ENCODE measurements at places on chromosomes 7 and 10. TPM values are rescaled to one million over a fixed set of nuclear protein-coding genes. Genes with fewer than 3 reads are reported as not detected.

DNA sequence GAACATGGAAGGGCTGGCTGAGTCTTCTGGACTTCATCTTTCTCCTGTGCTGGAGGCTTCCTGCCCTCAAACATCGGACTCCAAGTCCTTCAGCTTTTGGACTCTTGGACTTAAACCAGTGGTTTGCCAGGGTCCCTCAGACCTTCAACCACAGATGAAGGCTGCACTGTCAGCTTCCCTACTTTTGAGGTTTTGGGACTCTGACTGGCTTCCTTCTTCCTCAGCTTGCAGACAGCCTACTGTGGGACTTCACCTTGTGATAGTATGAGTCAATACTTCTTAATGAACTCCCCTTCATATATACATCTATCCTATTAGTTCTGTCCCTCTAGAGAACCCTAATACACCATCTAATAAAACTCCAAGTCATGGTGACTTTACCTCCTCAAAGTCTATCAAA lies 4.0 kb upstream of the CLEC5A start:
- no peak overlapping the region for H3K27ac ChIP-seq
- peaks cover 1% of the 10 kb centered on the region for H3K4me1 ChIP-seq
- H3K27me3 ChIP-seq = no peaks in the 10 kb centered on the region
- DNase-seq = no peak
- no peaks in the 10 kb centered on the region for H3K36me3 ChIP-seq
- H3K4me3 ChIP-seq = no peak overlapping the region

DNA sequence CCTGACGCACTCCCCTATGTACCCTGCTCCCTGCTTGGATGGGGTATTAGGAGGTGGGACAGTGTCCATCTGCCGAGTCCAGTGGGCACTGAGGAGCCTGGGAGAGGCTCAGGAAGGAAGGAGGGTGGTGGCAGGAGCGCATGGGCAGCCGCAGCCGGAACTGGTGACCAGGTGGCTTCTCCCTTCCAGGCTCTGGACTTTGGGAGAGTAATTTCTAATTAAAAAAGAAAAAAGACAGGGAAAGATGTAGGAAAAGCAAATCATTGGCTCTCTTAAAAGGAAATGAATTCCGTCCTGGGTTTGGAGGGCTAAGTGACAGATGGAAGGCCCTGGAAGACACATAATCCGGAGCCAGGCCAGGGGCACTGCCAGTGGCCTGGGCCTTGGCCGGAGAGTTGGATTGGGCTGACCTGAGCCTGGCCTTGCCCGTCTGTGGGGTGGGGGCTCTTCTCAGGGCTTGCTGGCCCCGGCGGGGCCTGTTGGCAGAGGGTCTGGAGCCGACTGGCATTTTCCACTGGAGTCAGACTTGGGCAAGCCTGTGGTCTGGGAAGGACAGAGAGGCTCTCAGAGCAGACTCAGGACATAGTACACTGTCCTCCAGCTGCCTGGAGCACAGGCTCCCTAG lies 63.0 kb downstream of the NEURL1 start:
- no peaks in the 10 kb centered on the region for H3K36me3 ChIP-seq
- peaks cover 10% of the 10 kb centered on the region for H3K4me1 ChIP-seq
- DNase-seq = no peak
- peak overlapping the region; percentile 64 for H3K4me3 ChIP-seq
- H3K27me3 ChIP-seq = peaks cover 51% of the 10 kb centered on the region

GRCh38 chr10:78873413-78873812 lies 195.4 kb upstream of the ZMIZ1 start:
- H3K27ac ChIP-seq = no peak overlapping the region
- peaks cover 28% of the 10 kb centered on the region for H3K27me3 ChIP-seq
- no peak for DNase-seq
- no peaks in the 10 kb centered on the region for H3K36me3 ChIP-seq
- H3K4me1 ChIP-seq = no peaks in the 10 kb centered on the region

DNA sequence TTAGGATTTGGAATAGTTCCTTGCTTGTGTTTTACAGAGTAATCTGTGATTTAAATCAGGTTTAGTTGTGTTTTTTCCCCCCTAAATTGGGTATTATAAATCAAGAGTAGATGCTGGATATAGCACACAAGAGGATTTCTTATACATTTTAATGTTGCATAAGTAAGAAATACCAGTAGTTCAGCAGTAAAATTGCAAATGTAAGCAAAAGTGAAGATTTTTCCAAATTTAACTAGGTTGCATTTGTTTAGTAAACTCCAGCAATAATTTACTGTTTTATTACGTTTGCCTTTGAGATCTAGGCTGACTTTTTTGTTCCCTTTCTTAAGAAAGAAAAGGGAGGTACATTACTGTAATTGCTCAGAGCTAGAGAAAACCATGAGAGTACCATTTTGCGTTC lies 207.3 kb downstream of the LRMDA start:
- H3K4me1 ChIP-seq = peaks cover 3% of the 10 kb centered on the region
- DNase-seq = no peak
- no peak overlapping the region for H3K4me3 ChIP-seq
- no peaks in the 10 kb centered on the region for H3K36me3 ChIP-seq

GRCh38 chr7:29987083-29987482 lies 2.5 kb downstream of the SCRN1 start:
- DNase-seq = no peak
- H3K36me3 ChIP-seq = peaks cover 6% of the 10 kb centered on the region
- no peaks in the 10 kb centered on the region for H3K27me3 ChIP-seq
- H3K27ac ChIP-seq = peak overlapping the region; percentile 78
- peak overlapping the region; percentile 14 for H3K4me3 ChIP-seq

GRCh38 chr10:62343000-62343399 lies 31.2 kb upstream of the ZNF365 start:
- H3K27me3 ChIP-seq = no peaks in the 10 kb centered on the region
- H3K4me3 ChIP-seq = no peak overlapping the region
- DNase-seq = no peak

The DCLRE1A gene
- total RNA-seq = 11.1 TPM

The CABCOCO1 gene
- 1.2 TPM for total RNA-seq

The ACBD7 gene
- total RNA-seq = 10.7 TPM

The GIMAP5 gene
- not detected for total RNA-seq

Measured in progenitor cell of endocrine pancreas (in vitro differentiated cells).